ENCODE measurements at places on chromosomes 7 and 10.

DNA sequence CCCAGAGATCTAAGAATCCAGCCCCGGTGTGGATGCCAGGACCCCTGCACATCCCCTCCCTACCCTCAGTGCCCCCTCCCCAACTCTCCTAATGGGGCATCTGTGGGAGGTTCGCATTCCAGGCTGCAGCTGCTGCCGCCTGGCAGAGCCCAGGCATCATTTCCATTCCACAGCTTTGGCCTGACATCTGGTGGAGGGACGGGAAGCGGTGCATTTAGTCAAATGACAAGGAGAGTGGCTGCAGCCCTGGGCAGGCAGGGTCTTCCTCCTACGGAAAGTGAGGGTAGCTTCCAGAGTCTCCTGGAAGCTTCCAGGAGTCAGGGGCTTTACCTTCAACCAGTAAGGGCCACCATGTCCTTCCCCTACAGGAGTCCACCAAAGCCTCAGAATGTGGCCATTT is 30.8 kb downstream of the PRLHR start:
- no peak for DNase-seq

GRCh38 chr7:141301544-141301943 is 227.7 kb downstream of the TMEM178B start:
- DNase-seq: no peak

DNA sequence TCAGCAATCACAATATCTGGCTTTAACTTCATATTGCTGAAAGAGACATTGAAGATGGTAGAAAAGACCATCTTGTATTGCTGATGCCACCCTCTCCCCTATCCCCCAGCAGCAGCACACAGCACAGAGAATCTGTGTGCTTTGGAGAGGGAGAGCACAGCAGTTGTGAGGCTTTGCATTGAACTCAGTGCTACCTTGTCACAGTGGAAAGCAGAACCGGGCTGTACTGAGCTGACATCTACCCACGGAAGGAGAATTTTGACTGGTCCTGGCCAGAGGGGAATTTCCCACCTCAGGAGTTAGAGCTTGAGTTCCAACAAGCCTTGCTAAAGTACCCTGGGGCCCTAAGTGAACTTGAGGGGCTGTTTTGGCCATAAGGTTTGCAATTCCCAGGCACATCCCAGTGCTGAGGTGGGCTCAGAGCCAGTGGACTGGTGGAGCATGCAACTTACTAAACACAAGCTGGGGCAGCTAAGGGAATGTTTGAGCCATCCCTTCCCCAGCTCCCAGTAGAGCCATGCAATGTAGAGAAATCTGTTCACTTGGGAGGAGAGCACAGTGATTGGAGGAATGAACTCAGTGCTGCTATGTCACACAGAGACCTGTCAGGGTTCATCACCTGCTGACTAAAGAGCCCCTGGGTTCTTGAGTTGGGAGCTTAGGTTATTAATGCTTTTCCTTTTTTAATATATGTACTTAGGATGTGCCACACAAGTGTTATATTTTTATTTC is 62.1 kb downstream of the OR13A1 start:
- DNase-seq: no peak

- no peak for DNase-seq
Measured at GRCh38 chr10:4217653-4218052, 432.6 kb upstream of the KLF6 start.

DNA sequence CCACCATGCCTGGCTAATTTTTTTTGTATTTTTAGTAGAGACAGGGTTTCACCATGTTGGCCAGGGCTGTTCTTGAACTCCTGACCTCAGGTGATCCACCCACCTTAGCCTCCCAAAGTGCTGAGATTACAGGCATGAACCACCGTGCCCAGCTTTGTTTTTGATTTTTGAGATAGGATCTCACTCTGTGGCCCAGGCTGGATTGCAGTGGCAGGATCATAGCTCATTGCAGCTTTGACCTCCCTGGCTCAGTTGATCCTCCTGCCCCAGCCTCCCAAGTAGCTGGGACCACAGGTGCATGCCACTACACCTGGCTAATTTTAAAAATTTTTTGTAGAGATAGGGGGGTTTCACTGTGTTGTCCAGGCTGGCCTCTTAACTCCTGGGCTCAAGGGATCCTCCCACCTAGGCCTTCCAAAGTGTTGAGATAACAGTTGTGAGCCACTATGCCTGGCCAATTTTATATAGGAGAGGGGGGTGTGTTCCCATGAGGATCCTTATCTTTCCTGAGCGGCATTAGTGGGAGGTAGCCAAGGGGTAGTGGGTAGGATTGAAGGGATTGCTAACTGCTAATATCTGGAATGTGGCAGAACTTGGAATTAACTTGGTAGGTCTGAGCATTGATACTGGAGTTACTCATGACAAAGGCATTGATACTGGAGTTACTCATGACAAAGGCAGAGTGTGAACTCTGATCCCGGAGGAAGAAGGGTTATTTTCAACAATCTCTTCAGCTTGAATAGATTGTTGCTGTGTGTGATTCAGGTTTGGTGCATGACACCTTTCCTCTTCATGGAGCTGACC is 1.0 kb upstream of the NOLC1 start:
- DNase-seq: no peak

GRCh38 chr10:71975871-71976725 is 11.9 kb downstream of the CHST3 start:
- DNase-seq: no peak

GRCh38 chr10:94992811-94993210 is 54.4 kb downstream of the CYP2C9 start:
- DNase-seq: no peak

- DNase-seq: no peak
Measured at GRCh38 chr7:82595176-82595575, 151.6 kb upstream of the CACNA2D1 start.

- DNase-seq: no peak
Measured at GRCh38 chr10:121796342-121796741, 131.5 kb downstream of the ATE1 start.

DNA sequence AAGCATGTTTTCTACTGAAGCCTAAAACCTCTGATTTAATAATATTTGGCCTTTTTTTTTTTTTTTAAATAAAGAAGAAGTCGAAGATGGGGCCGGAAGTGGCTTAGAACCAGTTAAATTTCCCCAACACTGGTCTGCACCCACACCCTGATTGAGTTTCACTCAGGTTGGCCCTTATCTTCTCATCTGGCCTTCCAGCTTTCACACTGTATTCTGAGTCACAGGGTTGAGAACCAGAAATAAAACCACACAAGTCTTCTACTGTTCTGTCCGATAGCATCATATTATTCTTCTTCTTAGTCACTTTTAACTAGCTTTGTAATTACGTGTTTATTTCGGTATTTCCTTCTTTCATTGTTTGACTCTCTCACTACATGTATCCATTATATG is 9.9 kb downstream of the ZNF365 start:
- DNase-seq: peak; percentile 51

GRCh38 chr10:94402843-94403379 is 570 bp downstream of the TBC1D12 start:
- no peak for DNase-seq

DNA sequence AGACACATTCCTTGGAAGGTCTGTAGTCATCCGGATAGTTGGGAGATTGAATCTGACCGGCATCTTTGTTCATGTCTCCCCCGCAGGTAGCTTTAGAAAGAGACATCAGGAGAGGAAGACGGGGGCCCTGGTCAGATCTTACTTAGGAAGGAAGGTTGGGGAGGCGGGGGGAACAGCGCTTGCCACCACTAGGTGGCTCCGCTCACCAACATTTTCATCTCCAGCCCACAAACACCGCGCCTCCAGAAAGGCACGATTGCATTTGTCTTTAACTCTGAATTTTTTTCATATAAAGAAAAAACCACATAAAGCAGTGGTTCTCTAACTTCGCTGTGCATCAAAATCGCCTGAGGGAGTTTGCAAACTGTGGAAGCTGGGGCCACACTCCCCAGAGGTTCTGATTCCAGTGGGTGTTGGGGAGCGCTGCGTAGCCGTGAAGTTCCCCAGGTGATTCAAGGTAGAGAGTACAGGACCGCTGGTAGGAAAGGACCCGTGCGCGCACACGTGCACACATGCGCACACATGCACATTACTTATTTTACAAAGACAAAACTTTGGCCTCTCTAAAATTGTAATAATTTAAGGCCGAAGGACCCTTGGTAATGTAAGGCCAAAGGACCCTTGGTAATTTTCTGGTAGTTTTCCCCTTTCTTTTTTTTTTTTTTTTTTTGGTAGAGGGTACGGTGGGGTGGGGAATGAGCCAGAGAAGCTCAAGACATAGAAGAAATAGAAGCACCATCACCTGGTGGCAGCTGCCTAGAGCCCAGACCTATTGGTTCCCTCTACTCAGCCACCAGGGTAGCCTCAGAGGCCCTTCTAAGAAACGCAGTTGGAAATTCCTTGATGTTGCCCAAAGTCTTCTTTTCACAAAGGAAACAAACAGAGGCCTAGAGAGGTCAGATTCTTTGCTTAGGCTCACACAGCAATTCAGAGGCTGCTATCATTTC is 37.4 kb upstream of the OPALIN start:
- DNase-seq: peak; percentile 35

DNA sequence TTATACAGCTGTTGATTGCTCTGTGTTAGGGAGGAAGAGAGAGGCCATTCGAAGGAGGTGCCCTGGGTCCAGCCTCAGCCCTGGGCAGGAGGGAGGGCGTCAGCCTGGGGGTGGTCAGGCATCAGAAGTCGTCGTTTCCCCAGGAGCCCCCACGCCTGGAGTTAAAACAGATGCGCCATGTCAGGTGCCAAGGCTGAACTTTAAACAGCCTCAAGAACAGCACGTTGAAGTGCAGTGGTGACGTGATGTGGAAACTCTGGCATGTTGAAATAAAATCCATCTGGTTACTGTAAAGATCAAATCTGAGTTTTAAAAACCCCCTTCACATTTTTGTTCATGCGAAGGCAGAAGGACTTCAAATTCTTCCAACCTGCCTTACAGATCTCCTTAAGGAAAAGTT is 128.4 kb upstream of the PPP2R2D start:
- no peak for DNase-seq

DNA sequence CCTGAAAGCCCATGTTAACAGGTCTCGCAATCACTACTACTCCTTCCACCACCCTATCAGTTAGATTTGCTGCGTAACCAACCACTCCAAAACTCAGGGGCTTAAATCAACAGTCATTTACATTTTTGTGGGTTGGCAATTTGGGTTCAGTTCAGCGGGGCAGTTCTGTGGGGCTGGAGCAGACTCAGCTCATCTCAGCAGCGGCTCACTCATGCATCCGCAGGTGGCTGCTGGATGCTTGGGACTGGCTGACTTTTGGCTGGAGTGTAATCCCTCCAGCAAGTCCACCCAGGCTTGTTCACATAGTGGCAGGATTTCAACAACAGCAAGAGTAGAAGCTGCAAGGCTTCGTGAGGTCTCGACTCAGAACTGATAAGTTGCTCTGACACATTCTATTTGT is 79.2 kb downstream of the NEUROD6 start:
- DNase-seq: no peak

DNA sequence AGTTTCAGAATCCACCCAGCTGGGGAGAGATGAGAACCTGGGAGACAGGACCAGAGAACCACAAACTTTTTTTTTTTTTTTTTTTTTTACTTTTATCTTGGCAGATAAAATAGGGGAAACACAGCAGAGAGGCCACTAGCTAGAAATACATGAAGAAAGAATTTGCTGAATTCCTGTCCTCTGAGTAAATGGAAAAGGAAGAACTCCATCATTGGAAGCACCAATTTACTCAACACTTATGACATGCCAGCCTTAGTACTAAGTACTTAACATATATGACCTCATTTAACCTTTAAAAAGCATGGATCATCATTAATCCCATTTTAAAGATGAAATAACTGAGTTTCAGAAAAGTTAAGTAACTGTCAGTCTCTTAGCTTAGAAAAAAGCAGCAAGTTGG is 343.0 kb upstream of the NPSR1 start:
- no peak for DNase-seq
